ENCODE measurements at places on chromosomes 5 and 9. TPM values are rescaled to one million over a fixed set of nuclear protein-coding genes. Genes with fewer than 3 reads are reported as not detected.

COL27A1 gene
- total RNA-seq: 0.15 TPM

DNA sequence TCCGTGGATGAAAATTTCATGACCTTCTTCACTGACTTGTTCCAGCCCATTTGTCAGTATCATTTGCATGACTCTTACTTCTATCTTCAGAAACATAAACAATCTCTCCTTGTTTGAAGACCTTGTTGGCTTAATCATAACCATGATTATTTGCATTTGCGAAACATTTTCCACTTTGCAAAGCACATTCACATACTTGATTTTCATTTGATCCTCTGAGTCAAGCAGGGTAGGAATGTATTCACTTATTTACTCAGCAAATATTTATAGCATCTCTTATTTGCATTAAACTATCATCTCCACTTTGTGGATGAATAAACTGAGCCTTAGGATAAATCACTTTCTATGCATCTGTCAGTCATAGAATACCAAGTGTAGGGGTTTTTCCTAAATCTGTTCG lies 343.0 kb upstream of the SGCD start:
- no peak overlapping the region for H3K27ac ChIP-seq
- DNase-seq: no peak
- H3K4me3 ChIP-seq: no peak overlapping the region

DNA sequence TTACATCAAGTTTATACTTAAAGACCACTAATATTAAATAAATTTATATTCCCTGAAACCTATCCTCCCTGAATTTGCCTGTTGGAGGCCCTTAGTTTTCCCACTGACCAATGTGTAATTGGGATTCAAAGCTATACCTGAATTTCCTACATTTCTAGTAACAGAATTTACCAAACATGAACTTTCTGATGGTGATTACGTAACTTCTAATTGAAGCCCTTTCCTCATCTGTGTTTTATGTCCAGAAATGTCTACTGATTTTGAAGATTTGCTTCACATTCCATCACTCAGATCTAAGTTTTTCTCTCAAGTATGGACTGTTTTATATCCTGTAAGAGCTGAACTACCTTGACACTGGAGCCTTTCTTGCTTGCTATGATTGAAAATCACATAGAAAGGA lies 12.8 kb downstream of the ZFP62 start:
- H3K27me3 ChIP-seq: no peaks in the 10 kb centered on the region
- no peak overlapping the region for H3K4me3 ChIP-seq
- H3K4me1 ChIP-seq: no peaks in the 10 kb centered on the region
- DNase-seq: no peak

DNA sequence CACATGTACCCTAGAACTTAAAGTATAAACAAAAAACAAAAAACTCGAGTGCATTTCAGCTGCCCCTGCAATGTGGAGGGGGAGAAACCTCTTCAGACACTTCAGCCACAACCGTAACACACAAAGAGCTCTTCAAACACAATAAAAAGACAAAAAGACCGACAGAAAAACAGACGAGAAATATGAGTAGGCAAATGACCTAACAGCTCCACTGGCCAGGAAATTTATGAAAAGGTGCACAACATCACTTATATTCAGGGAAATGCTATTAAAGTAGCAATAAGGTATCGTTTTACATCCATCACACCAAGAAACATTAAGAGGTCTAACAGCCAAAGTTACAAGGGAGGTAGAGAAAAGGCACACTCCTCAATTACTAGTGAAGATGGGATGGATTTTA lies 6.2 kb downstream of the ZBED3 start:
- peaks cover 1% of the 10 kb centered on the region for H3K27me3 ChIP-seq
- H3K4me1 ChIP-seq: peaks cover 4% of the 10 kb centered on the region
- no peak overlapping the region for H3K27ac ChIP-seq
- no peak overlapping the region for H3K4me3 ChIP-seq
- no peaks in the 10 kb centered on the region for H3K36me3 ChIP-seq

GRCh38 chr5:50547303-50547702 lies 106.2 kb upstream of the EMB start:
- no peak overlapping the region for H3K4me3 ChIP-seq
- DNase-seq: no peak
- H3K36me3 ChIP-seq: no peaks in the 10 kb centered on the region
- no peak overlapping the region for H3K27ac ChIP-seq
- peaks cover 4% of the 10 kb centered on the region for H3K4me1 ChIP-seq
- H3K27me3 ChIP-seq: no peaks in the 10 kb centered on the region

GRCh38 chr9:93061791-93062763 lies 3.6 kb downstream of the SUSD3 start:
- peak overlapping the region; percentile 91 for H3K4me3 ChIP-seq
- peak; percentile 37 for DNase-seq
- peak overlapping the region; percentile 98 for H3K27ac ChIP-seq
- peaks cover 53% of the 10 kb centered on the region for H3K36me3 ChIP-seq
- H3K27me3 ChIP-seq: no peaks in the 10 kb centered on the region

DNA sequence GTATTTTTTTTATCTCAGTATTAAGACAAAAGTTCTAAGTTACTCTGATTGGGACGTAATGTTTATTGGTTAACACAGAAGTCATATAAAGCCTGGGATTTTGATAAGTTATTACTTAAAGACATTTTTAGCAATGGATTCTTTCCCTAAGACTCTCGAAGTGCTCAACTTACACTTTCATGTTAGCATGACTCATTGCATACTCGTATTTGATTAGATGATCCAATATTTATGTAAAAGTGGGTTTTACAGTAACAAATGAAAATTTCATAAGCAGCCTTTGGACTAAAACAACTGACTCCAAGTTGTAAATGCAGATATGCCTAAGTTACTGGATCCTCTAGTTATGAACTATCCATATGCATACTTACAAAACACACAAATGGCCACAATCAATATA lies 567.7 kb upstream of the NUDT12 start:
- no peak for DNase-seq
- no peak overlapping the region for H3K4me3 ChIP-seq
- H3K27me3 ChIP-seq: no peaks in the 10 kb centered on the region
- no peaks in the 10 kb centered on the region for H3K36me3 ChIP-seq

- no peak for DNase-seq
- no peak overlapping the region for H3K27ac ChIP-seq
- no peaks in the 10 kb centered on the region for H3K27me3 ChIP-seq
- H3K4me1 ChIP-seq: no peaks in the 10 kb centered on the region
- no peak overlapping the region for H3K4me3 ChIP-seq
These were observed 773.8 kb upstream of the CHD1 start for GRCh38 chr5:99702565-99702964.

GRCh38 chr5:151708126-151708525 lies 21.4 kb upstream of the SPARC start:
- peaks cover 32% of the 10 kb centered on the region for H3K27me3 ChIP-seq
- no peaks in the 10 kb centered on the region for H3K4me1 ChIP-seq
- no peaks in the 10 kb centered on the region for H3K36me3 ChIP-seq
- no peak for DNase-seq

GRCh38 chr5:1768283-1769000 lies 31.2 kb downstream of the MRPL36 start:
- DNase-seq: no peak
- H3K4me1 ChIP-seq: peaks cover 5% of the 10 kb centered on the region
- H3K4me3 ChIP-seq: no peak overlapping the region

GRCh38 chr5:81195335-81195929 lies 37.7 kb upstream of the CKMT2 start:
- H3K36me3 ChIP-seq: no peaks in the 10 kb centered on the region
- H3K27me3 ChIP-seq: no peaks in the 10 kb centered on the region
- no peak for DNase-seq
- H3K4me1 ChIP-seq: peaks cover 11% of the 10 kb centered on the region
- no peak overlapping the region for H3K4me3 ChIP-seq

- no peak overlapping the region for H3K27ac ChIP-seq
- H3K4me1 ChIP-seq: no peaks in the 10 kb centered on the region
- peaks cover 12% of the 10 kb centered on the region for H3K27me3 ChIP-seq
- no peak for DNase-seq
These were observed 234.4 kb upstream of the GAS1 start for GRCh38 chr9:87181670-87182069.

GRCh38 chr5:146390469-146390868 lies 51.8 kb downstream of the POU4F3 start:
- DNase-seq: no peak
- H3K27ac ChIP-seq: no peak overlapping the region
- H3K27me3 ChIP-seq: peaks cover 7% of the 10 kb centered on the region
- no peak overlapping the region for H3K4me3 ChIP-seq
- H3K36me3 ChIP-seq: no peaks in the 10 kb centered on the region
- H3K4me1 ChIP-seq: no peaks in the 10 kb centered on the region

GRCh38 chr9:126638571-126639132 lies 24.9 kb downstream of the LMX1B start:
- no peak for DNase-seq
- H3K4me1 ChIP-seq: no peaks in the 10 kb centered on the region
- H3K4me3 ChIP-seq: no peak overlapping the region

DNA sequence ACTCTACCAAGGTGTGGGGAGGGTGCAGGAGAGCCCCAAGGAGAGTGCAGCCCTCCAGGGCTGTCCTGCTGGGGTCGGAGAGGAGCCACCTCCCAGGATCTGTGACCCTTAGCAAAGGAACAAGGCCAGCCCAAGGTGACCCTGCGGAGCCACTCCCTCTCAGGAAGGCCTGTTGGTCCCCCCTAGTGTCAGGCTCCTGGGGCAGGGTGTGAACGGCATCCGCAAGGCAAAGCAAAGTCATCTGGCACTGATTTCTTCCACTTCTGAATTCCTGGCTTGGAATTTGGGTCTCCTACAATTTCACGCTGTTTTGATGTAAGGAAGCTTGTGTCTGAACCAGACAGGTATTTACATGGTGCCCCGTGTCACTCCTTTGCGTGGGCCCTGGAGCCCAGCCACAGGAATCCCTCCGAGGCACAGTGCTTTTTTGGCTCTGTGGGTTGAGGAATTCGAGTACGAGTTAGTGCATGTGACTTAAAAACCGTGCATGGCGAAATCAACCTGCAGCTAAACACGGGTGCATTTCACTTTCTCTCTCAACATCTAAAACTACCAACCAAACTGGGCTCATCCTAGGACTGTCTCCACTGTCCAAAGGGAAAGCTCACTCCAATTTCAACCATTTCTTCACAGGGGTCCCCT lies 24.5 kb upstream of the GFPT2 start:
- H3K27me3 ChIP-seq: peaks cover 2% of the 10 kb centered on the region
- H3K4me1 ChIP-seq: no peaks in the 10 kb centered on the region
- DNase-seq: no peak
- H3K36me3 ChIP-seq: no peaks in the 10 kb centered on the region
- H3K27ac ChIP-seq: no peak overlapping the region

All from activated CD4-positive, alpha-beta T cell treated with anti-CD3 and anti-CD28 coated beads, Interleukin-2, amount 10 ng/mL, durations not matched to agents 7 days and 5 days (primary cell).